PC-9 (cell line): ENCODE measurements at places on chromosomes 12 and 14.

GRCh38 chr12:9864913-9865675 is 4.1 kb downstream of the CLEC2B start:
- DNase-seq, result no peak

- DNase-seq, result no peak
Measured at GRCh38 chr12:93609281-93610192, 37.1 kb downstream of the SOCS2 start.

GRCh38 chr12:54358191-54358944 is 5.9 kb downstream of the GPR84 start:
- no peak for DNase-seq

- DNase-seq, result no peak
Measured at GRCh38 chr14:49988080-49988990, 95.5 kb downstream of the ARF6 start.

DNA sequence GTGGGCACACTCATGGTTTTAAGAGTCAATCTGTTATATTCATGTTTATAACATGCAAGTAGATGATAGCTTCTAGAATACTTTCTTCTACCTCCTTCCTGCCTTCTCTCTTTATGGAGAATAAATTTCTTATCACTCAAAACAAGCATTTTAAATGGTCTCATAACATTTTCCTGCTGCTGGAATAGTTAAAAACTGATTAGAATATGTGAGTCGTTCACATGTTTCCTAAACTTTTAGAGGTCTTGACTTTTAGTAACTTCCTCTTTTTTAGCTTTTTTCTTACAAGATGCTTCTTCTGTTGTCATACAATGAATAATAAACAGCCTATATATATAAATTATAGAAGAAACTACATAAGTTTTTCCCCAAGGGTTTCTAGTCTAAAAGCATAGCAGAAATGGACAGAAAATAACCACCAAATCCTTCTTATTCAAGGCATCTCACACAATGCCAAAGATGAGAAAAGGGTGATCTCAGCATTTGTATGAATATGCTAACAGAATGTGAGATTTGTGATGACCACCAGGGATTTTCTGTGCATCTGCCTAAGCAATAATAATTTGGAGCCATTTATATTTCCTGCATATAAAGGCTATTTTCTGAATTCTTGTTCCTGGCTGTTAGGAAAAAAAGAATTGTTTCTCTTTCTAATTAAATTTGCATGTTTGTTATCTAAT is 127.8 kb downstream of the DAAM1 start:
- no peak for DNase-seq

- no peak for DNase-seq
Measured at GRCh38 chr12:19752712-19753111, 313.4 kb downstream of the AEBP2 start.

DNA sequence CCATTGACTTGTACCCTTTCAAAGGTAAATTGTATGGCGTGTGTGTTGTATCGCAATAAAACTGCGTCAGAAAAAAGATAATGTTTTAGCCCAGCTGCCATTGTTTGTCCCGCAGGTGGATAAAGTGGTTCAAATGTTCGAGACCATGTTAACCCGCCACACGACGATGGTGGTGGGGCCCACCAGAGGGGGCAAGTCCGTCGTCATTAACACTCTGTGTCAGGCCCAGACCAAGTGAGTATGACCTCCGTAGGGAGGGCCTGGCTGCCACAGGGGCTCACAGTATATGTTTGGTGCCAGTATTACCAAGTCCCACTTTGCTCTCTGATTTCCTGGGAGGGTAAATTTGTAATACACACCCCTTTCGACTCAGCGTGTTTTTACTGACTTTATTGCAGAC is 96.9 kb downstream of the DNAH10 start:
- DNase-seq, result no peak

DNA sequence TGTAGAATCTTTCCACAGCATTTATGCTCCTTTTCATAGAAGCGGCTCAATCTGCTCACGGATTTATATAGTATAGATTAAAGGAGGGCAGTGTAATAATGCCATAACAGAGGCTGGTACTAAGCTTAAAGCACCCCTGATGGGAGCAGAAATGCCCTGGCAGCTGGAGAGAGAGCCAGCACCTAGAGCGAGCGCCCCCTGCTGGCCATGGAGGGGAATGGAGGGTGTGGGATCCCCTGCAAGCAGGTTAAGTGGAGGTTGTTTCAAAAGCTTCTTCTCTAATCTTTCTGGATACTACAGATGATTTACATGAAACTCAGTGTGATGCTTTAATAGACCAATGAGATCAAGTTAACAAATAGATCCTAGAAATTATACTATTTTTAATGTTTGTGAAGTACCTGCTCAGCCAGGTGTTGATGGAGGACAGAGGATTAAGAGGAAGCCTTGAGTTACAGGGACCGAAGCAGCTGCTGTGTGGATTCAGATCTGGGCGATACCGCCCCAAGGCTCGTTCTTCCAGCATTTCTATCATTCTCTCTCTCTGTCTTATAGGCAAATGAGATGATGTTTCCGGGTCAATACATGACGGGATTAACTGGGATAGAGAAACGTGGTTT is 1519.3 kb upstream of the TMEM132C start:
- DNase-seq, result peak; percentile 34

DNA sequence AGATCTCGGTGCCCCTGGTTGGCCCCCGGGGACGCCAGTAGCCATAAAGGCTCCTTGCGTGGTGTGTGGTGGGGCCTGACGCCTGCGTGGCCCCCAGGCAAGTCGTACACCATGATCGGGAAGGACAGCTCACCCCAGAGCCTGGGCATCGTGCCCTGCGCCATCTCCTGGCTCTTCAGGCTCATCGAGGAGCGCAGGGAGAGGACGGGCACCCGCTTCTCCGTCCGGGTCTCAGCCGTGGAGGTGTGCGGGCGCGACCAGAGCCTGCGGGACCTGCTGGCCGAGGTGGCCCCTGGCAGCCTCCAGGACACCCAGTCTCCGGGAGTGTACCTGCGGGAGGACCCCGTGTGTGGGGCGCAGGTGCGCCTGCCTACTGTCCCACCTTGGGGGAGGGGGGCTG is 34.5 kb downstream of the KIF26A start:
- no peak for DNase-seq

DNA sequence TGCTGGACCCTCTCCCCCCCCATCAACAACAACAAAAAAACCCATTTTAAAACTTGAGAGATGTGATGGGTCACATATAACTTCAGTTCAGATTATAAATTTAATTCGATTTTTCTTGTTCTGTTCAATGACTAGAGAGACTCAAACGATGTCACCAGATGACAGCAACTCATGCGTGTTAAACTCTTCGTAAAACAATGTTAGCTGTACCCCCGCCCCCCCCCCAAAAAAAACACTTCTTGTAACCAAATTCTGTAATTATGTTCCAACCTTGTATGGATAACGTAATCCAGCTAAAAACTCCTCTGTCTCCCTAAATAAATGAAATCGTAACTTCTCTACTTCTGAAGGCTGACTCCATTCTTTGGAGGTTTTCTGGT is 614 bp upstream of the NACA start:
- no peak for DNase-seq

GRCh38 chr12:22539055-22539454 is 5.3 kb downstream of the C2CD5 start:
- no peak for DNase-seq

GRCh38 chr12:69042970-69043369 is 110.0 kb upstream of the CPM start:
- DNase-seq, result no peak

GRCh38 chr12:110316861-110317260 is 35.8 kb downstream of the ATP2A2 start:
- DNase-seq, result no peak

DNA sequence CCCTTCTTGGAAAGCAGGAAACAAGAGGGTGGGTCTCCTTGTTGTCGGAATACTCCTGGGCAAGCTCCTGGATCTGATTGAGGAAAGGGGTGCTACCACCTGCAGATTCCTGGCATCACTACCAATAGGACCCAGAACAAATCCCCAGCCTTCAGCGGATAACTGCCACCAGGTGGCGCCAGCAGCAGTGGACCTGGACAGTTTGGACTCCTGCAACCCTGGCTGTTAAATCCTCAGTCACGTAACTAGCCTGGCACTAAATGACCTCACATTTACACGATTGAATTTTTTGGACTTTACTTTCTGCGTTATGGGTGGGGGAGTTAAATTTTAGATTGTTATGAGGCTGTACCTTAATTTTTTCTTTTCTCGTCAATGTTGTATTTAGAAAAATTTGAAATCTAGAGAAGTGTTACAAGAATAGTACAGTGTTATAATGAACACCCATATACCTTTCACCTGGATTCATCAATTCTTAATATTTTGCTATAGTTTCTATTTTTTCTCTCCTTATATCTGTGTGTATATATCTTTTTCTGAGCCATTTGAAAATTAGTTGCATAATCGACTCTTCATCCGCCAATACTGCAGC is 95.6 kb downstream of the GAS2L3 start:
- peak; percentile 53 for DNase-seq

DNA sequence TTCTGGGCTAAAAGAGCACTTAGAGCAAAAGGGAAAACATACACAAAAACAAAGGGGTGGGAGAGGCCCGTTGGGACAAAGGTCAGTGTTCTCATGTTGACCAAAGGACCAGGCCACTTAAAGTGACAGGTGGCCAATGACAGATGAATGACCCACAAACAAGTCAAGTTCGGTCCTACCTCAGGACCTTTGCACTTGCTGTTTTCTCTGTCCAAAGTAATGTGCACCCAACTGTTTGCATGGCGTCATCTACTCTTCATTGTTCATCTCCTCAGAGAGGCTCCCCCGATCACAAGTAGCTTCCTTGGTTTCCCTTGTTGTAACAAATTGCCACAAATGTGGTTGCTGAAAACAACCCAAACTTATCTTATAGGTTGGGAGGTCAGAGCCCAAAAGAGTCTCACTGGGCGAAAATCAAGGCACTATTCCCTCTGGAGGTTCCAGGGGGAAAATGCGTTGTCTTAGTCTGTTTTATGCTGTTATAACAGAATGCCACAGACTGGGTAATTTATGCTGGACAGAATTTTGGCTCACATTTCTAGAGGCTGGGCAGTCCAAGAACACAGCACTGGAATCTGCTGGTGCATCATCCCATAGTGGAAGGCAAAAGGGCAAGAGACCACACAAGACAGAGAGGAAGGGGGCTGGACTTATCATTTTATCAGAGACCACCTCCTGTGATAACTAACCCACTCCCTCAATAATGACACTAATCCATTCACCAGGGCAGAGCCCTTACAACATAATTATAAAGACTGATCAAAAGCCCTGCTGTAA is 23.9 kb downstream of the CLMN start:
- DNase-seq, result no peak

DNA sequence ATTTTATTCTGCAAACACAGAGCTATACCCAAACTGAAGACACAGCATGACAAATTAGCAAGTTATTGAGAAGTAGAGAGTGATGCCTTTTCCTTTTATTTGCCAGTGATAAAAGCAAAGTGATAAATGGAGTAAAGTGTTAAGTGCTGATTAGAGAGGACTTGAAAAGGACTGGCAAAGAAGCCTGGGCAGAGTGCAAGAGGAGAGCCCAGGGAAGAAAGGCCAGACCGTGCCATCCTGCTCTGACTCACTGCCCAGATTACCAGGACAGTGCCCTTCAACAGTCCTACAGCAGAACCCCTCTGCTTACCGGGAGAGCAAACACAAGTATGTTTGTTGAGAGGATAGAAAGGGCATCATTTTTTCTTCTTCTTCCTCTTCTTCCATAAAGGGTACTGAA is 106.5 kb downstream of the ETV6 start:
- no peak for DNase-seq

GRCh38 chr12:107447336-107447735 is 238.3 kb upstream of the PWP1 start:
- no peak for DNase-seq

- no peak for DNase-seq
Measured at GRCh38 chr12:13152281-13152680, 44.2 kb upstream of the EMP1 start.

GRCh38 chr12:52965337-52965731 is 16.4 kb downstream of the KRT18 start:
- DNase-seq, result no peak

DNA sequence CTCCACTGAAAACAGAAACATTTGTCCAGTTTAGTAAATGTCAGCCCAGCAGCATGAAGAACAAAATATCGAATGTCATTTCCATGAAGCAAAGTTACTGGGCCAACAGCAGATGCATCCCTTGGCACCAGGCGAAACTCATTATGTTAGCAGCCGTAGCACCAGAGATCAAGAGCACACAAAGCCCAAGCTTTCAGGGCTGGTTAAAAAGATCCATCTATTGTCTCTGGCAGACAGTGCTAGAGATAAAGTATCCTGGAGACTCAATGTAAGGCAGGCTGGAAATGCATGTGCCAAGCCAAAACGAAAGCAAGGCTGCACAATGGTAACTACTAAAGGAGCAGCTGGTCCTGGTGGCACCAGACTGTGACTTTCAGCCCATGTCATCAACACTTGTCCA is 120.3 kb upstream of the PLEKHG7 start:
- no peak for DNase-seq
